Stomach (tissue), 19 donors: ENCODE measurements at places on chromosomes 13 and 19. TPM values are rescaled to one million over a fixed set of nuclear protein-coding genes. Genes with fewer than 3 reads are reported as not detected.

PALM3 gene
- 22.5 TPM for polyA plus RNA-seq

PRR20B gene
- not detected for polyA plus RNA-seq

ZNF20 gene
- polyA plus RNA-seq, result 2.9 TPM

F7 gene
- polyA plus RNA-seq, result not detected

DNA sequence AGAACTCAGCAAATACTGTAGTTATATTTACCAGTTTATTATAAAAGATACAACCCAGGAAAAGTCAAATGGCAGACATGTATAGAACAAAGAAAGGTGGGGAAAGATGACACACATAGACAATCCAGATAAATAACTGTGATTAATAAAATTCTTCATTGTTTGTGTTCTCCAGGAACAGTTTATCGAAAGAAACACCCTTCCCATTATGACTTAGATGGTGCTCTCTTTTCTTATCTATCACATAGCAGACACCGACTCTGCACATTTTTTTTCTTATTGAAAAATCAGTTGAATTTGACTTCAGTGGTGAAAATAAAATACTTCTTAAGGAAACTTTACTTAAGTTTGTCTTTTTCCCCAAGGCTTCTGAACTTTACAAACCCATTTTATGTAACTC, 6.2 kb downstream of the ZNF708 start:
- no peak for DNase-seq

DNA sequence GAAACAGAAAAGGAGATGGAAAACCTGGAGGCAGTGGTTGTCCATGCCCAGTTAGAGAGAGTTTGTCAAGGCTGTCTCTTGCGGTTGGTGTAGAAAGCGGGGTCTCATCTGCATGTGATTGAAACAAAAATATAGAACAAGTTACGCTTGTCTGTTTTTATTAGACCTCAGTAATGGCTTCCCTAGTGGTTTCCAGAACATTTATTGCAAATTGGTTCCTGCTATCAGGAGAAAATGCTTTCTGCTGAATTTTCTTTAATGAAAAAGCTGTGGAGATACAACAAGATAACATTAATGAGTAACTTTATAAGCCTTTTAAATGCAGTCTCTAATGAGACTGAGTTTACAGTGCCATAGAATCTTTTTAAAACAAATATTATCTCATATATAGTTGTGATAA, 378.0 kb downstream of the DACH1 start:
- no peak for DNase-seq

- no peak for DNase-seq
Observed at GRCh38 chr13:35700671-35701070, 224.2 kb upstream of the MAB21L1 start.

DNA sequence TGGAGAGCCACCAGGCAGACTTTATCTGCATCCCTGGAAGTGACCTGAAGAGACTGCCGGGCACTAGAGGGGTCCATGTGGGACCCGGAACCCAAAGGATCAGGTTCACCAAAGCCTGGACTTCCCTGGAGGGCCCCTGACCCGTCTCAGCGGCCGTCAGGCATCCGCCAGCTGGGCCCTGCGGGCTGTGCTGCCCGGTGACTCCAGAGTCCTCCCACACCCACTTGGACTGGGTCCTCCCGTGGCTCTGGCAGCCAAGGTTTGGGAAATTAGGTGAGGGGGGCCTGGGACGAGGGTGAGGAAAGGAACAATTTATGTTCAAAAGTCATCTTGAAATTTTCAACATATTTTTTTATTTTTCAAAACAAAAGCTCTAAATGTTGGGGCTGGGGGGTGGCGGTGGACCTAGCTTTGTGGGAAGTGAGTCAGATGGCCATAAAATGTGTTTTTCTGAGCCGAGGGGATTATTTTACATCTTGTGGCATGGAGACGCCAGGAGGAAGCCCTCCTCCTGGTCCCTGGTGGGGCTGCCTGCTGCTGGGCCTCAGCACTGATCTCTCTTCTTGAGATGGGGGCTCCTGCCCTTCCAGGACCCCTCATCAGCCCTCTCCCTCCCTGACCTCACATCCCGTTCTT, 20.2 kb downstream of the CEBPA start:
- DNase-seq, result no peak

GRCh38 chr13:66200555-66200954, 1029.6 kb downstream of the PCDH9 start:
- DNase-seq, result no peak

DNA sequence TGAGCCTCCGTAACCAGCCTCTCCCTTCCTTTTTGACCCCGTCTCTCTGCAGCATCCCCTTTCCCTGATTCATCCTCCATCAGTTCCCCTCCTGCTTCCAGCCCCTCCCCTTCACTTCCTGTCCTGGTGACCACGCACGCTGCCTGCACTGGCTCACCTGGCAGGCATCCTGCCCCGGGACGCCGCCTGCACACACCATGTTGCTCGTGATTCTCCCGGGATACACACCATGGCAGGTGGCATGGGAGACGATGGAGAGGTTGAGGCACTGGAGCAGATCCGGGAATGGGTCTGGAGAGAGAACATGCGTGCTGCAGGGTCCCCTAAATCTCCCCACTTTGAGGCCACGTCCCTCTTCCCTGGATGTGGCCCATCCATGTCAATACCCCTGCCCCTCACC, 4.2 kb downstream of the KLK12 start:
- no peak for DNase-seq

GRCh38 chr19:45865269-45865948, 1.3 kb downstream of the FOXA3 start:
- DNase-seq, result peak; percentile 45
